Inflammatory macrophage treated with lipopolysaccharide for 1 hour (primary cell): ENCODE measurements at places on chromosomes 4 and X.

GRCh38 chr4:52657292-52657617, 1.8 kb downstream of the USP46 start:
- DNase-seq: no peak

DNA sequence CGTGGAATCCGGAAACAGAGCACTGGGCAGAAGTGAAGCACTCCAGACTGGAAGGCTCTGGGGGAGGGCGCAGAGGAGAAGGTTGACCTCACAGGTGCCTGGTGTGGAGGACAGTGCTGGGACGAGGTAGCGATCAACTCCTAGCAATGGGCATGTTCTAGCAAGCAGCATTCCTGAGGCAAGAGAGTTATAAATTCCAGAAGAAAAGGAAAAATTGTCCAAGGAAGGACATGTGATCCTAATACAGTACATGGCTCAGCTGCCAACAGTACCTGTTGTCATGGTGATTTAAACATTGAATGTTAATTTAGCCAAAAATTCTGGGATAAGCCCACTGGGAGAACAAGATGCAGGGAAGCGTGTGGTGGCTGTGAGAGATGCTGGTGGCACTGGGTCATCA, 8.2 kb downstream of the ARHGAP4 start:
- no peak for DNase-seq

- DNase-seq: no peak
These were observed 126.5 kb upstream of the HPGD start for GRCh38 chr4:174648812-174649211.

- peak; percentile 25 for DNase-seq
These were observed 74.2 kb downstream of the TAF1 start for GRCh38 chrX:71440401-71440800.

DNA sequence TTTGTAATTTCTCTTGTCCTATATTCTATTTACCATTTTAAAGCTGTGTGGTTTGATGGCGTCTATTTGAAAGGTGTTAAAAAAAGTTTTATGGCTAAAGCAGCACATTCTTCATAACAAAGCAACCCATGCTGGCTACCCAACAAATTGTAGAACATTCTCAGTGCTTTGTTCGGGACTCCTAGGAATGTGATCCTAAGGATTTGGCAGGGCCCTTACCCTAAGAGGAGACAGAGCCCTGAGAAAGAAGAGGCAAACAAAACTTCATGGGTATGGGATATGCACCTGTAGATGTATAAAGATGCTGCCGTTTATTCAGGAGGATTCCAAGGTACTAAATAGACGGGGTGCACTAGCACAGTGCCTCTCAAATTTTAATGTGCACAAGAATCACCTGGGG, 370.8 kb upstream of the DIPK2B start:
- DNase-seq: no peak

DNA sequence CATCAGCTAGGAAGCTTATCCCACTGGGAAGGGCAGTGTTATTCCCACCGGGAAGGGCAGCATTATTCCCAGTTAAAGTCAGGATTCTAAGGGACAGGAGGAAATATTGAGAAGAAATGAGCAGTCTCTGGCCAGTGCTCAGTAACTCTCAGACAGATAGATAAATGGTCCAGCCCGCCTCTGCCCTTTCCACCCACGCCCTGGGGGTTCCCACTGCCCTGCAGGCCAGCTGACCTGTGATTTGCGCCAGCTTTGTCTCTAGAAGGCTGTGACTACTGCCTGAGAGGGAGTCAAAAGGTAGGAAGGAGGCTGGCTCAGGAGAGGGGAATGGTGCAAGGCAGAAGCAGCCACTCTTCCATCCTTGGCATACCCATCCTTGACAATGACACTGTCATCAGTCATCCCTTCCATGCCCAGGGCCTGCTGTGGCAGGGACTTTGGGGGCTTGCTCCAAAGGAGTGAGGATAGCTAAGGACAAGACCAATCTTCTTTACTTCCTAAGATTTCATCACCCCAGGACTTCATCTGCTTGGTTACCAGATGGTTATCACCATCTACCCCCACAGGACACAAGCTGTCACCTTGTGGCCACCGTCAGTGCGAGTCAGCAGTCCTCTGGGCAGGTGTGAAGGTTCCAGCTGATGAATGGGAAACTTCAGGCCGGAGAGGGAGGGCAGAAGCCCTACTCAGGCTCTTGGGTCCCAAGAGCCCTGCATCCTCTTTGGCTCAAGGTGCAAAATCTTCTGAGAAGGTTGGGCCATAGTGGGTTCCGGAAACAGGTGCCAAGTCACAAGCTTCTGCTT, 49.5 kb downstream of the SEPSECS start:
- DNase-seq: no peak

GRCh38 chr4:74441744-74442143, 3.2 kb upstream of the AREG start:
- no peak for DNase-seq

DNA sequence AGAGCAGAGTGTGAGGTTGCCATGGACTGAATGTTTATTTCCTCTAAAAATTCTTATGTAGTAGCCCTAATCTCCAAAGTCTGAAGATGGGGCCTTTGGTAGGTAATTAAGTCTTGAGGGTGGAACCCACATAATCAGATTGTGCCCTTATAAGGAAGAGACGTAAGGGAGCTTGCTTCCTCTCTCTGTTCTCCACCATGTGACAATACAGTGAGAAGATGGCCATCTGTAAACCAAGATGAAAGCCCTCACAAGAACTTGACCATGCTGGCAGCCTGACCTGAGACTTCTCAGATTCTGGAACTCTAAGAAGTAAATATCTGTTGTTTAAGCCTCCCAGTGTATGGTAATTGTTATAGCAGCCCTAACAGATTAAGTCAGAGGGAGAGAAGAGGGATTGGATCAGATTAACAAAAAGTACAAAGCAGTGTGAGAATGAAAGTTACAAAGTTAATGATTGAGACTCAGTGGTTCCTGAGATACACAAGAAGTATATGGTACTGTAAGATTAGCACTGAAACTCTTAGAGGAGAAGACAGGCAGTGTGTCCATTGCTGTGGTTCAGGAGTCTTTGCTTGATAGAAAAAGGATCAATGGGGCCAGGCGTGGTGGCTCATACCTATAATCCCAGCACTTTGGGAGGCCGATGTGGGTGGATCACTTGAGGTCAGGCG, 82.5 kb upstream of the GC start:
- no peak for DNase-seq

DNA sequence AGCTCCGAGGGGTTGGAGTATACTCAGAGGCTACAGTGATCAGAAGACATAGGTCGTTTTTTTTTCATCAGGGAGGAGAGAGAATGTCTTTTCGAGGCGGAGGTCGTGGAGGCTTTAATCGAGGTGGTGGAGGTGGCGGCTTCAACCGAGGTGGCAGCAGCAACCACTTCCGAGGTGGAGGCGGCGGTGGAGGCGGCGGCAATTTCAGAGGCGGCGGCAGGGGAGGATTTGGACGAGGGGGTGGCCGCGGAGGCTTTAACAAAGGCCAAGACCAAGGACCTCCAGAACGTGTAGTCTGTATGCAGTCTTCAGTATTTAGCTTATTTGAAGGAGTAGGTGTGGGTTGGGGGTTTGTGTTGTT, 500 bp downstream of the GAR1 start:
- DNase-seq: no peak

DNA sequence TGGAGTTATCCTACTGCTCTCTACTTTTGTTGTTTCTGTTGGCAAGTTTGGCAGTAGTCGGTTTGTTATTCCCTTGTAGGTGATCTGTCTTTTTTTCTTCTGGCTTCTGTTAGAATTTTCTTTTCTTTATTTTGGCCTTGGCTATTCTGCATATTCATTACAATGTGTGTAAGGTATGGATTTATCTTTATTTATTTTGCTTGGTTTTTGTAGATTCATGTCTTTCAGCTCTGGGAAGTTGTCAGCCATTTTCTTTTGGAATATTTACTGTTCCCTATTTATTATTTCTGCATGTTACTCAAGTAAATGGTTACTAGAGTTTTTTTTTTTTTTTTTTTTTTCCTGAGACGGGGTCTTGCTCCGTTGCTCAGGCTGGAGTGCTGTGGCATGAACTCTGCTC, 12.6 kb downstream of the ADD1 start:
- DNase-seq: no peak

- no peak for DNase-seq
These were observed 43.1 kb downstream of the CXXC4 start for GRCh38 chr4:104451573-104451972.

- DNase-seq: no peak
These were observed 64.0 kb downstream of the KCNIP4 start for GRCh38 chr4:21884615-21885014.

- DNase-seq: no peak
These were observed 8.7 kb downstream of the LIMCH1 start for GRCh38 chr4:41546638-41547037.

- no peak for DNase-seq
These were observed 130.8 kb downstream of the COL4A6 start for GRCh38 chrX:108307132-108308085.

DNA sequence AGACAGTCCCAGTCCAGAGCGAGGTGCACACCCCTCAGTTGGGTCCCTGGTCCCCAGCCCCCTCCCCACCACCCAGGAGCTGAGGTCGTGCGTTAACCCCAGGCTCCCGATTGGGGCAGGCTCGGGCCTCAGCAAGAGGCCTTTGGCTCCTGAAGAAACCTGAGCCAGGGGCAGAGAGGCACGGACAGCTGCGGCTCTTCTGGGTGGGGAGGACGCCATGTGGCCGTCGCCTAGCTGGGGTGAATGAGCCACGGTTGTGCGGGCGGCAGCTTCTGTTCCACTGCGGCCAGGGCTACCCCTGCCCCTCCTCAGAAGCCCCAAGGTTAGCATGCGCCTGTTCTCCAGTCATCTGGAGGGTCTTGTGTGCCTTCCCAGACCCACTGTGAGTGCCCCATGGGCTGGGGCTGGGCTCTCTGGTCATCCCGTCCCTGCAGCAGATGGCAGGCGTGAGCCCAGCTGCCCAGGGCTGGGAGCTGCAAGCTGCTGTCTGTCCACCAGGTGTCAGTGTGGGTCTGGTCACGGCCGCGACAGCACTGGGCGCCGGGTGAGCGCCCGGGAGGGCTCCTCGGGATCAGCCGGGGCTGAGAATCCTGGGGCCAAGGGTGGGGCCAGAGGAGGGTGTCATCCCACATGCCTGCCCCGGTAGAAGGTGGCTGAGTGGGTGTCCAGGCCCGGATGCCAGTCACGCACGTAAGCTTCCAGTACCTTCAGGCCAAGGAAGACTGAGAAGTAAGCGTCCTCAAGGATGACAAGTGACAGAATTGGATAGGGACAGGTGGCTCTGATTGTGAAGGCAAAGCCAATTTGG, 21.9 kb downstream of the ATP2B3 start:
- DNase-seq: peak; percentile 68

- DNase-seq: no peak
These were observed 1.9 kb downstream of the SEC24D start for GRCh38 chr4:118834070-118834469.

DNA sequence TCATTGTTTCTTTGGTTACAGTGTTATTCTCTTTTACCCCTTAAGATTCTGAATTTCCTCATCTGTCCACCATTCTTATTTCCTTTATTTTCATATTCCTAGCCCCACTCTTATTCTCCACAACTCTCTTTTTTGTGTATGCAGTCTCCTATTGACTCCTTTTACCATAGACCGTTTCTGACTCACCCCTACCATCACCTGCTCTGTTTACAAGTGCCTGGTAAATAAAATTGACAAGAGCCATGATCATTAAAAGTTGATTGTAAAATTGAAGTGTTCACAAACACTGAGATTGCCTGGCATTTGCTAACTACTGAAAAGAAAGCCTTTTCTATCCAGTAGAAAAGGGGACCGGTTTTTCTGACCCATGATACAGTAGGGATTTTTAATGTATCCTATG, 54.4 kb downstream of the MRPL1 start:
- DNase-seq: no peak

- DNase-seq: no peak
These were observed 117.9 kb upstream of the TBC1D9 start for GRCh38 chr4:140874056-140874455.

- no peak for DNase-seq
These were observed 658 bp downstream of the SH3TC1 start for GRCh38 chr4:8199594-8200301.

GRCh38 chr4:78058591-78059523, 1.7 kb downstream of the FRAS1 start:
- no peak for DNase-seq

GRCh38 chrX:120372667-120373370, 10.9 kb downstream of the ATP1B4 start:
- peak; percentile 8 for DNase-seq

DNA sequence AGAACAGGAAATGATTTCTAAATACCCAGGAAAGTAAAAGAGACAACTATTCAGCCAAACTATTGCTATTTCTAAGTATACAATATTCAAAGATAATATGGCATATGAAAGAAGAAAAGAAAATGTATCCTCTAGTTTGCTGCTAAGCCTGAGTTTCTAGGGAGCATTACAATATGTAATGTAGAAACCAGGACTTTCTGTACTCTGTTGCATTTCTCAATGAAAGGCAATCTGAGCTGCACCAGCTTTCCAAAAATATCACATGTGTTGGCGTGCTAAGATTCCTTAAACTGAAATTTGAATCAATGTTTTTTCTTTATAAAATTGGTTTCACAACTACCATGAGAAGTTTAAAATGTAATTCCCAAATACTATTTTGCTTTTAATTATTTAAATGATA, 129.6 kb downstream of the ANK2 start:
- DNase-seq: no peak

GRCh38 chr4:181952478-181952877, 290.7 kb upstream of the TENM3 start:
- no peak for DNase-seq

- no peak for DNase-seq
These were observed 821.7 kb downstream of the C4orf33 start for GRCh38 chr4:129917651-129918050.

- no peak for DNase-seq
These were observed 13.6 kb upstream of the HELT start for GRCh38 chr4:185004562-185005218.

GRCh38 chr4:63901304-63901703, 507.9 kb downstream of the TECRL start:
- no peak for DNase-seq

GRCh38 chr4:85595098-85595775, 120.3 kb downstream of the ARHGAP24 start:
- DNase-seq: peak; percentile 51

DNA sequence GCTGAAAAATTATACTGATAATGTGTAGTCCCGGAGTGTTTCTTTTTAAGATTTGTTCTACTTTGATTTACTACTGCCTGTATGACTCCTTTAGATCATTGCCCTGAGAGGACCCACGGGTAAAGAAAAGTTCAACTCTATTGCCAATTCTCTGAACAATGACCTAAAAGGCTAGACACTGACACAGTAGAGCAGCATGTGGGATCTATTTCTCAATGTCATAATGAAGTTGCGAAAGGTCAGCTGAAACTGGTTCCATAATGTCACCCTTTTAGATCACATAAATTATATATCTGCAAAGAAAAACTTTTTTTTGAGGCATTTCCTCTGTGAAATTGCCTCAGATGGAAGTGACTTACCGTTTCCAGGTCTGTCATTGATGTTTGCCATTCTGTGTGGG, 67.4 kb downstream of the GLRB start:
- no peak for DNase-seq

DNA sequence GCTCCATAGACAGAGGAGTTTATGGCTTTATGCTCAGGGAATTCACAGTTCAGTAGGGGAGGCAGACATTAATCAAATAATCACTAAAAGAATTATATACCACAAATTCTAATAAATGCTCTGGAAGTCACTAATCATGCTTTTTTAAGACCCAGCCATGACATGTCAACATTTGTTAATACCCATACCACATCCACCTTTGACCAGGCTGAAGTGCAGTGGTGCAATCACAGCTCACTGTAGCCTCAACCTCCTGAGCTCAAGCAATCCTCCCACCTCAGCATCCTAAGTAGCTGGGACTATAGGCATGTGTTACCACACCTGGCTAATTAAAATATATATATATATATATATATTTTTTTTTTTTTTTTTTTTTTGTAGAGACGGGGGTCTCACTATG, 12.8 kb upstream of the SCD5 start:
- no peak for DNase-seq
